ENCODE measurements at places on chromosomes 16 and 17.

- no peak for DNase-seq
Measured at GRCh38 chr16:89090182-89090630, 3.4 kb upstream of the ACSF3 start.

DNA sequence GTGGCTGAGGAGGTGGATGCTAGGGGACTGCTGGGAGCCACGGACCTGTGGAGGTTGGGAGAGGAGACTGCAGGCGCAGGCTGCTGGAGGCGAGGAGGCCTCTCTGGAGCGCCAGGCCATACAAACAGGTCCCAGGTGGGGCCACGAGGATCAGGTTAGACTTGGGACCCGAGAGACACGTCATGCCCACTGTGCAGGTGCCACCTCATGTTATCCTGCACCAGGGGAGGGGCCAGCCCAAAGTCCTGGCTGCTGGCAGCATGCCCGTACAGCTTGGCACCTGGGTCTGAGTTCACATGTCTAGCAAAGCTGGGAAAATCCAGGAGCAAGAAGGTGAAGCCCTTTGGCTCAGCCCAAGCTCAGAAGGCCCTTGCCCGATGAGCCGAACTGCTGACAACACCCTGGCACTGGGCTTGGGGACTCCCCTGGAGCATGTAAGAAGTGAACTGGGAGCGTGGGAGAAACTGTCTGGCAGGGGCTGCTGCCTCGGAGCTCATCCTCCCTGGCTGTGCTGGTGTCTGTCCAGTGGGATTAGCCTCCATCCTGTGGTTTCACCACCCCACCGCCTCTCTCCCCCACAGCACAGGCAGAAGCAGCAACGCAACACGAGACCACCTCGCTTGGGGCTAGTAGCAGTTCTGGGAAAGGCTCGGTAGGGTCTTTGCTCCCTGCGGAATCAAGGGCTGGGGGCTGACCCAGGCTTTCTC, 5.3 kb downstream of the ARHGDIA start:
- DNase-seq, result no peak

DNA sequence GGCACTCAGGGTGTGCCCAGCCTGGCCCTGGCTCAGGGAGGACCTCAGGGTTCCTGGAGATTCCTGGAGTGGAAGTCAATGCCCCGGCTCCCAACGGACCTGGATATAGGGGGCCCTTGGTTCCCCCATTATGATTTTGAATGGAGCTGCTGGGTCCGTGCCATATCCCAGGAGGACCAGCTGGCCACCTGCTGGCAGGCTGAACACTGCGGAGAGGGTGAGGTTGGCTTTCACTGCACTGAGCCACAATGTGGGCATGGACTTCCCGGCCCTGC, 23.6 kb downstream of the USP6 start:
- DNase-seq, result no peak

GRCh38 chr16:48223490-48223889, 20.6 kb upstream of the LONP2 start:
- no peak for DNase-seq

- no peak for DNase-seq
Measured at GRCh38 chr16:56309008-56309407, 116.3 kb downstream of the AMFR start.
